ENCODE measurements at places on chromosomes 2 and 18. TPM values are rescaled to one million over a fixed set of nuclear protein-coding genes. Genes with fewer than 3 reads are reported as not detected.

DNA sequence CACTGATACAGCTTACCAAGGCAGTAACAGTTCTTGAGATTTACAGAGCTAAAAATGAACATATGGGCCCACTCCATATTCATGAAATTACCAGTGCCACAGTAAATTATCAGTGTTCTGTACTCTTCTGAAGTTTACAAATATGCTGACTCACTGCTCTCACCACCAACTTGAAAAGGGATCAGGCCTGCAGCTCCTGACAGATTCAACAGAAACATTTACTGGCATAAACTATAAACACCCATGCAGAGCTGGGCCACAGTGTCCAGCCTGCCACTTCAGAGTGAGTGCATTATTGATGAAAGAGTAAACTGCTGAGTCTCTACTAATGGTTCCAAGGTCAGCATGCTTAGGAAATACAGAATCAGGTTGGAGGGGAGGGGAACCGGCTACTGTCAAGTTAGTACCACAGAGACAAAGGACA is 83.1 kb downstream of the FARSB start:
- peak overlapping the region; percentile 7 for H3K27ac ChIP-seq
- peaks cover 33% of the 10 kb centered on the region for H3K36me3 ChIP-seq
- H3K4me3 ChIP-seq, result no peak overlapping the region
- no peaks in the 10 kb centered on the region for H3K27me3 ChIP-seq
- no peaks in the 10 kb centered on the region for H3K4me1 ChIP-seq

DNA sequence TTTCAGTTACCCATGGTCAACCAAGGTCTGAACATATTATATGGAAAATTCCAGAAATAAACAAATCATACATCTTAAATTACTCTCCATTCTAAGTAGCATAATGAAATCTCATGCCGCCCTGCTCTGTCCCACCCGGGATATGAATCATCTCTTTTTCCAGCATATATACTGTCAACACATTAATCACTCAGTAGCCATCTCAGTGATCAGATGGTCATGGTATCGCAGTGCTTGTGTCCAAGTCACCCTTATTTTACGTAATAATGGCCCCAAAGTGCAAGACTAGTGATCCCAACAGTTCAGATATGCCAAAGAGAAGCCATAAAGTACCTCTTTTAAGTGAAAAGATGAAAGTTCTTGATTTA is 43.8 kb downstream of the OSBPL6 start:
- no peak overlapping the region for H3K4me3 ChIP-seq
- H3K27ac ChIP-seq, result no peak overlapping the region
- H3K27me3 ChIP-seq, result peaks cover 1% of the 10 kb centered on the region
- H3K4me1 ChIP-seq, result no peaks in the 10 kb centered on the region
- no peak for DNase-seq

Gene PTMA
- total RNA-seq, result 1,778 TPM

GRCh38 chr2:26649322-26649721 is 8.2 kb upstream of the CIB4 start:
- no peak overlapping the region for H3K27ac ChIP-seq
- H3K4me3 ChIP-seq, result no peak overlapping the region
- no peaks in the 10 kb centered on the region for H3K4me1 ChIP-seq
- DNase-seq, result no peak
- no peaks in the 10 kb centered on the region for H3K36me3 ChIP-seq
- H3K27me3 ChIP-seq, result peaks cover 16% of the 10 kb centered on the region

- no peaks in the 10 kb centered on the region for H3K4me1 ChIP-seq
- no peak overlapping the region for H3K27ac ChIP-seq
- peak; percentile 39 for DNase-seq
- H3K36me3 ChIP-seq, result peaks cover 21% of the 10 kb centered on the region
- H3K4me3 ChIP-seq, result no peak overlapping the region
Measured at GRCh38 chr18:79912409-79912991, 39.0 kb downstream of the SLC66A2 start.

- H3K36me3 ChIP-seq, result no peaks in the 10 kb centered on the region
- no peak overlapping the region for H3K27ac ChIP-seq
- H3K4me3 ChIP-seq, result no peak overlapping the region
- H3K4me1 ChIP-seq, result no peaks in the 10 kb centered on the region
- DNase-seq, result no peak
- peaks cover 4% of the 10 kb centered on the region for H3K27me3 ChIP-seq
Measured at GRCh38 chr2:200125444-200126284, 170.3 kb downstream of the MAIP1 start.

Gene DLGAP1
- total RNA-seq, result 0.45 TPM

GRCh38 chr2:216082805-216083204 is 1.1 kb downstream of the TMEM169 start:
- H3K27ac ChIP-seq, result peak overlapping the region; percentile 77
- peaks cover 3% of the 10 kb centered on the region for H3K36me3 ChIP-seq
- H3K4me3 ChIP-seq, result peak overlapping the region; percentile 96
- peaks cover 55% of the 10 kb centered on the region for H3K4me1 ChIP-seq

Gene KIF5C
- 30.8 TPM for total RNA-seq

GRCh38 chr2:207612714-207613113 is 12.5 kb downstream of the METTL21A start:
- H3K4me1 ChIP-seq, result peaks cover 6% of the 10 kb centered on the region
- H3K36me3 ChIP-seq, result peaks cover 38% of the 10 kb centered on the region
- no peak for DNase-seq
- H3K4me3 ChIP-seq, result no peak overlapping the region
- H3K27ac ChIP-seq, result no peak overlapping the region
- no peaks in the 10 kb centered on the region for H3K27me3 ChIP-seq

DNA sequence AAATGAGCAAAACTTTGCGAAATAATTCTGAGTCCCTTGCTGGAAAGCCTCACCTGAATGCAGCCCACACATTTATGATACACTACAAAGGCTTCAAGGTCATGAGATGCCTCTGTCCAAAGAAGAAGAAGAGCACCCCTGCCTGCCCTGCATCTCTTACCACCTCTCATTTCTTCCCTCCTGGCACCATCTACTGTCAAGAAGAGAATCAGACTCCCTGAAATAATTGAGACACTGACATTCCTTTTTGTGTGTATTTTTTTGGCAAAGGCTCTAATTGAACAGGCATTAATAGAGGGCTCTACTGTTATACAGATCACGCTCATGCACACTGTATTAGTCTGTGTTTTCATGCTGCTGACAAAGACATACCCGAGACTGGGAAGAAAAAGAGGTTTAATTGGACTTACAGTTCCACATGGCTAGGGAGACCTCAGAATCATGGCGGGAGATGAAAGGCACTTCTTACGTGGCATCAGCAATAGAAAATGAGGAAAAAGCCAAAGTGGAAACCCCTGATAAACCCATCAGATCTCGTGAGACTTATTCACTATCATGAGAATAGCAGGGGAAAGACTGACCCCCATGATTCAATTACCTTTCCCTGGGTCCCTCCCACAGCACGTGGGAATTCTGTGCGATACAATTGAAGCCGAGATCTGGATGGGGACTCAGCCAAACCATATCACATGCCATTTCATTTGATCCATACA is 176.3 kb downstream of the ALPK2 start:
- no peak for DNase-seq
- H3K4me1 ChIP-seq, result peaks cover 2% of the 10 kb centered on the region
- no peak overlapping the region for H3K4me3 ChIP-seq
- no peak overlapping the region for H3K27ac ChIP-seq
- peaks cover 3% of the 10 kb centered on the region for H3K27me3 ChIP-seq
